ENCODE measurements at places on chromosomes 1 and 21.

GRCh38 chr1:1596493-1597274, 3.3 kb downstream of the FNDC10 start:
- no peak for DNase-seq

DNA sequence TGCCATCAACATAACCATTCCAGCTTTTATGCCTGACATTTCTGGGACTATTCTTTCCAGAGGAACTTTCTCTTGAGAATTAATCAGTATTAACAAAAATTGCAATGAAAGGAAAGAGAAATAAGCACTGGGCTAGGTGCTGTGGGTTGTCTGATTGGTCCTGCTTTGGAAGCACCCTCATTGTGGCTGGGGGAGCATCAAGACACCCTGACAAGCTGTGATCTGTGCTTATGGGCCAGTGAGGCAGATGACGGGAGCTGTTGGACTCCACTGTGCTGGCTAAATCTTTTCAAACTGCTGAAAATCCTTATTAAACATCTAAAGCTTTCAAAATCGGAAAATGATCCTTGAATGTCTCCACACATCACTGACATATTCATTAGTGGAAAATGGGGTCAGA, 20.0 kb downstream of the UBASH3A start:
- no peak for DNase-seq

DNA sequence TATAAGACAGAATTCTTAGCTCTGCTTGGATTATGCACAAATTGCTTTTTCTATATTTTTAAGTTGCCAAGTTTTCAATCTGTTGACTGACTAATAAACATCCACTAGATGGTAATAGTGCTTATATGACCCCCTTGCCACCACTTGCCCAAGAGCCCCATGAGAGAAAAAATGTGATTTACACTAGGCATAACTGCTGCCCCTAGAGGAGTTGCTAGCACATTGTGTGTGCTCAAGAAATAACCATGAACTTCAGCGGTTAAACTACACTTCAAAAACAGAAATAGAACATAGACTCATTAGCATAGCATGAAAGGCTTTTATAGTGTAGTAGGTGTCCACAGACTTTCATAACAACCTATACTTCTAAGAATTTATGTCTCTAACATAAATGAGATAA, 61.4 kb downstream of the BRINP3 start:
- DNase-seq = no peak

DNA sequence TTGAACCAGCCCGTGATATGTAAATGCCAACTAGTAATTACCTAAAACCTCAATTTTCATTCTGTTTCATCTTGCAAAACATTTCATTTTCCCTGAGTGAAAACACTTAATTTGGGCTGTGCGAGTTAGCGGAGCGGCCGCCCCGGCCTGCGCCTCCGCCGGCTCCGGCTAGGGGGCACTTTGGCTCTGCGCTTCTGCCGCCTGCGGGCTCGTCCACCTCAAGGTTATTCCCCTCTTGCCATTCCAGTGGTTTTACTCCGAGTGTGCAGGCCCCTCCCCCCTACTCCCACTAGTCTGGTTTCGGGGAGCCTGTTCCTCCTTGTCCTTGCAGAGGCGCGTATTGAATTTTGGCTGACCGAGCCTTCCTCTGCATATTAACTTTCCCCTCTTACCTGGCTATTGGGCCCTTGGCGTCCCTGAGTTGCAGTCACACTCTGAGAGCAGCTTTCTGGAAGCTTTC, 55.6 kb downstream of the PEX14 start:
- DNase-seq = no peak

DNA sequence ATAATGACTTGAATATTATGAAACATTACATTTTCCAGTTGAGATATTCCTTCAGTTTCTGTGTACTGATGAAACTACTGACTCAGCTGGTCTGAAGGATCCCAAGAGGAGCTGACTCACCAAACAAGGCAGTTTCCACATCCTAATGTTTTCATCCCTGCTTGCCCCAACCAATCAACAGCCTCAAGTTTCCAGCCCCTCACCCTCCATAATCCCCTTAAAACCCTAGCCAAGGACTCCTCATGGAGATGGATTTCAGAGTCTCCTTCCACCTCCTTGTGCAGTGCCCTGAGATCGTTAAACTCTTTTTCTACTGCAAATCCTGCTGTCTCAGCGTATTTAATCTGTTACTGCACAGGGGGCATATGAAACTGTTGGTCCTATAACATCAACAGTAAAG, 83.1 kb upstream of the HAO2 start:
- DNase-seq = no peak

GRCh38 chr1:33624991-33625870, 152.8 kb downstream of the ZSCAN20 start:
- DNase-seq = no peak

DNA sequence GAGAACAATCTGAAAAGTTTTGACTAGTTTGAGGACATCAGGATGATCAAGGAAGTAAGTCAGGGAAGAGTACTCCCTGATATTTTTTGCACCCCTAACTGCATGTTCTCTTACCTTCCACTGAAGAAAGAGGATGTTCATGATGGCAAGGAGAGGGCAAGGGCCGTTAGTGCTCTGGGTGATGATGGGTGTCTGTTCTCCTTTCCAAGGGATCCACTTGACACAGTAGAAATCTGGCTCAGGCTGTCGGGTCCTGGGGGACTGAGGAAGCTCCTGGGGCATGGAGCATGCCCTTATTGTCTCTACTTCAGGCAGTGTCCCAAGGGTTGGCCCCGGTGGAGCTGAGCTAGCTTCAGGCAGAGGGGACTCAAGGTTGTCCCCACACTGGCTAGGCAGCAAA, 4.7 kb downstream of the MINDY1 start:
- DNase-seq = no peak

- no peak for DNase-seq
Measured at GRCh38 chr1:232951605-232952004, 1.2 kb downstream of the NTPCR start.

DNA sequence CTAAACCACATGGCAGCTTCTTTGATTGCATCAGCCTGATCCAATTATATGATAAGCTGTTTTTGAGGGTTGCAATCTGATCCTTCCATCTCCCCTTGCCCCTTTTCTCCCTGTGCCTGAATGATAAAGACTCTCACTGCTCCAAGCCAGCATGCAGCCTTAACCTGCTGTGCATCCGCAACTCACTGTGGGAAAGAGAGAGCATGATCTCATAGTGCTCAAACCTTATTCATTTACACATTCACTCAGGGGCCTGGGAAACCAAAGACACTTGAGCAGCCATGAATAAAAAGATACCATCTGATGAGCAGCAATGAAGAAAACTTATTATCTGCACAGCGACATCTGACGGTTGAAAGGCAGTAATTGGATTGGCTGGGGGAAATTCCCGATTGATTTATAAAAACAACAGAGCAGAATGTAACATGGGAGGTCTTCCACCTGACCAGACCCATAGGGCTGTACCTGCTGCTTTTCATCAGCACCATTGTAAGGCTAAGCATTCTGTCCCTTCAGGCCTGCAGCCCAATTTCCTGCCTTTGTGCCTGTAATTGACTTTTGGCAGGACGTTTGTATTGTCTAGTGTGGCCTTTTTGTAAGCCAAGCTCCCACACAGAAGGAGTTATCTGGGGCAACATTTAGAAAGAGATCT, 62.5 kb downstream of the KIAA0040 start:
- peak; percentile 19 for DNase-seq

DNA sequence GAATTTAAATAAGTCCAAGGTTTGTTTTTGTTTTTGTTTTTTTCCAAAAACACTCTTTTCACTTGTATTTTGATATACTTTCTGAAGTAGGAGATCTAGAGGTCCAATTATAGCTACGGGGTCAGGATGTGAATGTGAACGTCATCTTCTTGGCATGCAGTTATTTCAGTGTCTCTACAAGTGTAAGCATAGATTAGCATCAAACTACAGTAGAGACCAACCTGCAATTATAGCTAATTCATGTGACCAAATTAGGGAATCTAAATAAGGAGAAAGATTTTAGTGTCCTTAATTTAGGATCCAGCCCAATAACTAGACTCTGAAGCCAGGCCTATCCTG, 107.3 kb upstream of the PALMD start:
- no peak for DNase-seq

- DNase-seq = no peak
Measured at GRCh38 chr21:38825921-38826320, 20.2 kb downstream of the ETS2 start.

- DNase-seq = no peak
Measured at GRCh38 chr21:42032266-42032665, 22.1 kb upstream of the ZBTB21 start.

- peak; percentile 86 for DNase-seq
Measured at GRCh38 chr1:67053785-67054772, at the start of gene SLC35D1. TSS of gene SLC35D1 (minus strand) at chr1:67054148. CDS start at chr1:67054013, 135 bp downstream.

DNA sequence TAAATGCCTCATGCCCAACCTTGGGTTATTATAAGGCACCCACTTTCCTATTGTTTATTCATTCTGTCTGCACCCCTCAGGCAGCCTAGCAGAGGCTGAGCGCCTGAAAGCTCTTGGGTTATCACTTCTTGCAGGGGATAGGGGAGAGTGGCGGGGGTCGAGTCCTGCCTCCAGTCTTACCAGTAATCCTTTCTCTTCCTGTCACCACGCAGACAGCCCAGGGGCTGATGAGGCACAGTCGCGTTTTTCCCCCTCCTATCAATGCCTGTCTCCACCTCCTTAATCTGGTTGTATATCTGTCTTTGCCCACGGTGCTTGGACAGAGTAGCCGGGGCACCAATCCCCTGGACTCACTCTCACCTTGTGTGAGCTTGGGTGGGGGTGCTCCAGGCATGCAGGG, 733.1 kb downstream of the MATN1 start:
- no peak for DNase-seq

GRCh38 chr1:108190686-108191416, 9.3 kb downstream of the SLC25A24 start:
- no peak for DNase-seq

DNA sequence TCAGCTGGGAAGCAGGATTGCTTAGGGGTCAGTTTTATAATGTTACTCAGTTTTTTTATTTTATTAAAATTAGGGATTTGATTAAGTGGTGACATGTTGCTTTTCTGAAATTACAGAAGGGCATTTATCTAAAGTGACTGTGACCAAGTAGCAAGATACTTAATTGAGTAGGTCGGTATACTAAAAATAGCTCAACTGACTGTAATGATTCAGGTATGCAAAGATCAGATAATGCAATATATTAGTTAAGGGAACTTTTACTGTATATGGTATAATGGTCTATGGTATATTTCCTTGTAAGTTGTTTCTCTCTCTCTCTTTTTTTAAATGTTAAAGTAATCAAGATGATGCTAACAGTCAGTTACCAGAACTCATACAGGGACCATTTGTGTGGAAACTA, 26.2 kb downstream of the RLF start:
- DNase-seq = no peak

- DNase-seq = no peak
Measured at GRCh38 chr1:75559136-75559535, 51.8 kb downstream of the SLC44A5 start.

DNA sequence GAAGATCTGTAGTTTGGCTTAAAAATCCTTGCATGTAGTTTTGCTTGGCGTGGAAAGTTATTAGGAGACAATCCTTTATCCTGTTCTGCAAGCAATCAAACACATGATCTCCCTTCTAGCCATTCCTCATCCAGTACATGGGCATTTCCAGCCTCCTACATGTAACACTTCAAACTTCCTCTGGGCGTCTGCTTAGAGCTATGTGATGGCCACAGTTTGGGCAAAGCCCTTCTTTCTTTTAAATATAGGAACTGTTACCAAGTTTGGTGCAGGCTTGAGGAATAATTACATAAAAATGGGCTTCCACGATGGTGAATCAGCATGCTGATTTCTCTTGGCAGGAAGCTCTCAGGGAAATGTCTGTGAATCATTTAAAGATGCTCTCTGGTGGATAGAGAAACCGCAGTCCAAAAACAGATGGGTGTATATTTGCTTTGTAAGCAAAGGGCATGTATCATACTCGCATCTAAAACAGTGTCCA, 176.9 kb upstream of the FMN2 start:
- DNase-seq = no peak

DNA sequence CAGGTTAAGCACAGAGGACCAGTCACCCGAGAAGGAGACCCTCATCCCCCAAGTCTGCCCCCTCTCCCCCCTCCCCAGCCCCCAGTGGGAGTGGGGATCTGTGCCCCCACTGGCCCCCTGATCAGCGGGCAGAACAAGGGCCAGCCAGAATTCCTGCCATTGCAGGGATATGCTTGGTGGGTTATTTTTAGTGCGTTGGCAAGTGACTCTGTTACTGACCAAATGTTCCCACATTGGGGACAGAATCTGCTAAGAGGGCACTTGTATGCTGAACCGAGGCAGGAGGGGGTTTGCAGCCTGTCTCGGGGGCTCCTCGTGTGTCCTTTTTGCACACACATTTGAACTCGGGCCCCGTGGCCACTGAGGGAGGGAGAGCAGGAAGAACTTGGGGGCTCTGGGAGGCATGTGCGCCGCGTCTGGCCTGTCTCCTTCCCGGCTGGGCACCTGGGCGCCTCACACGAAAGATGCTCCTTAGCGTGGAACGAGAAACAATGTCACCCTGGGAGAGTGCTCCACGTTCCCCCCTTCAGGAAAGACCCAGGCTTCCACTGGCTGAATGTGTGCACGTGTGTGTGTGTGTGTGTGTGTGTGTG, 66.4 kb upstream of the CASZ1 start:
- no peak for DNase-seq

DNA sequence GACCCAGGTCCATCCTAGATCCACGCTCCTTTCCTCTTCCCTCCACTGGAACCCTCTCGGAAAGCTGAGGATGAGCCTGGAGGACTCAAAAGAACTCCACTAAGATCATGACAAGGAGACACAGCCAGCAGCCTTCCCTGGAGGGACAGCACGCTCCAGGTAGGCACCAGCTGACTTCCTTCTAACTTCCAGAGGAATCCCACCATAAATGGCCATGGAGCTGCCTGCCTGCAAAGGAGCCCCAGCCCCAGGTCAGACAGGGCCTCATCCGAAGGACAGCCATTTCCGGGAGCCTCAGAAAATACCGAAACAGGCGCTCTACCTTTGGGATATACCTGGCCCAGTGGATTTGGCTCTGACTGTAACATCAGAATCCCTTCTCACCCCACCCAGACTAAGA, 4.1 kb downstream of the SH3BP5L start:
- DNase-seq = no peak

DNA sequence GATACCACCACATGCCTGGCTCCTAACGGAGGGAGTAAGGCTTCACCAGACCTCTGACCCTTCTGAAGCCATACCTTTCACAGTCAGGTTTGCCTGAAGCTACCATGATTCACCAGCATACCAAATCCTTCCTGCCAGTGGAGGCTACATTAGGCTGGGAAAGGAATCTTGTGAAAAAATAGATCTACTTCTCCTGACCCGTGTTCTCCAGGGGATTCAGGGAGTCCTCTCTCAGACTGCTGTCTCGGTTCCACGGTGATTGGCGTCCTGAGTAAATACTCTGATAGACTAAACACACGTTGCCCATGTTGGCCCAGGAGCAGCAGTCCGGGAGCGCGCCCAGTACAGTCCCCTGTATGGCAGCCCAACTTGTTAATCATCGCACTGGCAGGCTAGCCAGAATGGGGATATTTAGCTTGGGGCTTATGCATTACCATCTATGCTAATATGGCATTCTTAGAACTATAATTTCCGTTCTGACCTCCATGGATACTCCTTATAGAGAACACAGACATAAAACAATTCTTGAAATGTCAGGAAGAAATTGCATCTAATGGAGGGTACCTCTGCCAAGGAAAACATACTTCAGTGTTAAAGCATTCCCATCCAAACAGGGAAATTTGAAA, 173.2 kb downstream of the ROR1 start:
- DNase-seq = no peak

- no peak for DNase-seq
Measured at GRCh38 chr1:81232420-81232819, 568.3 kb upstream of the ADGRL2 start.

All from NCI-H2227 treated with DMSO at 0.1 percent for 48 hours (cell line).